Urinary bladder (tissue), 4 donors: ENCODE measurements at places on chromosomes 4 and X. TPM values are rescaled to one million over a fixed set of nuclear protein-coding genes. Genes with fewer than 3 reads are reported as not detected.

- no peak for DNase-seq
Measured at GRCh38 chr4:126604268-126604867, 1028.4 kb upstream of the INTU start.

- DNase-seq, result no peak
Measured at GRCh38 chr4:88440146-88440545, 16.8 kb upstream of the HERC5 start.

GRCh38 chr4:8071766-8072165, 86.8 kb downstream of the ABLIM2 start:
- no peak for DNase-seq

GRCh38 chr4:52684896-52685295, 25.8 kb upstream of the USP46 start:
- no peak for DNase-seq

DNA sequence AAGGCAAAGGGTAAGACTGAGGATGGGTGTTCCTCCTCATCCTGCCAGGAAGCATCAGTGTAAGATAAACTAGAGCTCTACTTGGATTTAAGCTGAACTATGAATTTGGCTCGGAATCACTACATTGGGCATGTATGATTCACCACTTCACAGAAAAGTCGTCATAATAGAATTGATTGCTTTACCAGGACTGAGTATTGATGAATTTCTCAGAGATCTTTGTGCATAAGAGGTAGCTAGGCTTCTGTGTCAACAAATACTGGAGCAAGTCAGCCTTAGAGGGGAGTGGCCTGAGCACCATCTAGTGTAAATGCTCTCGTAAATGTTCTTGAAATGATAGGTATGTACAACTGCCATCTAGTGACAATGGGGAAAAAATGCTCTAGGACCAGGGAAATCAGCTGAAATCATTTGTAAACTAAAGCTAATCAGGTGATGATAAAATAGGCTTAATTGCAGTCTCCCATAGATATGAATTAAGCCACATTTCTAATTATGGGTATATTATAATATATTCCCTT, 309.5 kb upstream of the FMR1 start:
- DNase-seq, result no peak

GRCh38 chrX:40008791-40009461, 88.8 kb downstream of the BCOR start:
- DNase-seq, result no peak

DNA sequence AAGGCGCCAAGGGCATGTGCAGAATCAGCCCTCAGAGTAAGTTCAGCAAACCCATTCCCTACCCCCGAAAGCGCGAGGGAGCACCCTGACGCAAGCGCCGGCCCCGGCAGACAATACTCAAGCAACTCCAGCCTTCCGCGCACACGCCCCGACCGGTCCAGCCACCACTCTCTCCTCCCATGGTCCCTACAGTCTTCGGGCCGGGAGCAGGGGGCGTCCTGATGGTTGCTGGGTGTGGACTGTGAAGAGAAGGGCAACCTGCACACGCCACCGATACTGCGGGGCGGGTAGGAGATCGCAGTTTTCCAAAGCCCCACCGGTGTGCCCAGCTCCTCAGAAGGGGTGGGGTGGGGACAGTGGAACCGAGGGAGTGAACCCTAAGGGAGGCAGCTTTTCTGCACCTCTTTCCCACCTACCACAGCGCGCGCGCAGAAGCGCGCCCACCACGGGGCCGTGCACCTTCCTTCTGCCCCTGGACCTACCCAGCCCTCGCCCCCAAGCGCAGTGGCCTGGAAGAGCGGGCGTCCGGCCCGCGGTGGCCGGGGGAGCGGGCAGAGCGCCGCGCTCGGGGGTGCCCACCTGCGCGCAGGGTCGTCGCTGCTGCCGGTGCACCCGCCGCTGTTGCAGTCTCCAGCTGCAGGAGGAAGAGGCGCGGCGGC, 650.2 kb upstream of the DIPK2B start:
- DNase-seq, result no peak

Gene RIPPLY1
- total RNA-seq, result not detected

Gene HS6ST2
- 8.6 TPM for total RNA-seq

Gene SPANXA1
- total RNA-seq, result not detected

Gene IL2
- total RNA-seq, result not detected

DNA sequence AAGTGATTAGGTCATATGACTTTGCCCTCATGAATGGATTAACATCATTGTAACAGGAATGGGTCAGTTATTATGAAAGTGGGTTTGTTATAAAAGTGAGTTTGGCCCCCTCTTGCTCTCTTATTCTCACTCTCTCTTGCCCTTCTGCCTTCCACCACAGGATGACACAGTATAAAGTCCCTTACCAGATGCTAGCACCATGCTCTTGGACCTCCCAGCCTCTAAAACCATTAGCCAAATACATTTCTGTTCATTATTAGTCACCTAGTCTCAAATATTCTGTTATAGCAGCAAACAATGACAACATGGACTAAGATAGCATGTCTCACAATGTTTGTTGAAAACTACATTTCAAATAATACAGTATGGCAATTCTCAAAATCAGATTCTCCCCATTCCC, 59.7 kb downstream of the RWDD4 start:
- no peak for DNase-seq

DNA sequence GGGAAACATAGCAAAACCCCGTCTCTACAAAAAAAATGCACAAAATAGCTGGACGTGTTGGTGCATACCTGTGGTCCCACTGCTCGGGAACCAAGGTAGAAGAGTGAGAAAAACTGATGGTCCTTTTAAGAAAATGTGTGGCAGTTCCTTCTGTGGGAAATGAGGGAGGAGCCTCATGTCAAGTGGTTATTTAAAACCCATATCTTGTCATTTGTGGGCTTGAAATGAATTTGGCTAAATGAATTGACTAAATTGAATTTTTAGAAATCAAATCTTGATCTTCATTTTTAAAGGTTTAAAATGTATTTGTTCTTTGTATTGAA, 16.2 kb upstream of the LAMP2 start:
- no peak for DNase-seq

GRCh38 chr4:11179796-11180195, 248.9 kb downstream of the HS3ST1 start:
- no peak for DNase-seq

Gene TLR10
- 3.0 TPM for total RNA-seq

DNA sequence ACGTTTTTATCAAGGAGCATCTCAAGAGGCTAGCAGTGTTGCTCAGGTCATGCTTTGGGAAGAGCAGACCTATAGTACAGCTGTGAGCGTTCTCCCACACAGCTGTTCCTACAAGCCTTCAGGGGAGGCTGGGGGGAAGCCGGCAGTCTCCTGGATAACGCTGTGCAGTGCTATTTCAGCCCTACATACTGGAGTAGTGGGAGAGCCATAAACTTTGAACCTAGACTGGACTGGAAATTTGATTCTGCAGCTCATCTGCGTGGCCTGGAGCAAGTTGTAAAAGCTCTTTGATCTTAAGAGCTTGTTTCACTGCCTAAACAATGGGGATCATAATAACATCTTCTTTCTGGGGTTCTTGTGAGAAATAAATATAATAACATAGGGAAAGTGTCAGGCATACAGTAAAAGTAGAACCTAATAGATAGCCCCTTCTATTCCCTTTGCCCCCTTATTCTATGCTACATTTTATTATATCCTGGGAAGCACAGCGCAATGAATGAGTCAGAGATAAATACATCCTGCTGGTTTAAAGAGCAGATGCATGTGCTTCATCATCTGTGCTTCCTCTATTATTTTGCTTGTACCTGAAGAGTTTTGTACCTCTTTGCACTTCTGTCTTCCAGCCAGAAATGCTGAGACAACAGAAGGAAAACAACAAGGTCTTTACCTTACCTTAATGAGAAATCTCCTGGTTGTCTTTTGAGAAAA, 14.7 kb upstream of the AMBN start:
- DNase-seq, result no peak

GRCh38 chrX:70437011-70437410, 7.6 kb upstream of the DLG3 start:
- DNase-seq, result no peak

DNA sequence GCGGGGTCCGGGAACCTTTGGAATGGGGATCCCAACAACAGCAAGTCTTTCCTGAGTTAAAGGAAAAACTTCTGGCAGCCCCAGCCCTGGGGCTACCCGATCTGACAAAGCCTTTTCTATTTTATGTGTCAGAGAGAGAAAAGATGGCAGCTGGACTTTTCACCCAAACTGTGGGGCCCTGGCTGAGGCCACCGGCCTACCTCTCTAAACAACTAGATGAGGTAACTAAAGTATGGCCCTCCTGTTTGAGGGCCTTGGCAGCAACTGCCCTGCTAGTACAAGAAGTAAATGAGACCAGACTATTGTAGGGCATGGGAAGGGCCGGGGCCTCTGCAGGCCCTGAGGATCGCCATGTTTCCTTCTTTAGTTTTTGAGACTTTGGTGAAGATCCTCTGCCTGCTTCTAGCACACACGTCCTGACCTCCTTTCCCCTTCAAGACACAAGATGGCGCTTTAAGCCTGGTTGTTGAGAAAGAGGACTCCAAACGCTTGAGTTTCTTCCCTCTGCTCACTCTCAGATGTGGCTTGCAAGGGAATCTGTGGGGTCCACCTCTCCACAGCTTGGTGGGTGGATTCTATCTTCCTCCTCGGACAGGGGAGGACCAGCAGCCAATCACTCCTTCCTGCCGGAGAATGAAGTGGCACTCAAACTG, 18.5 kb upstream of the DRD5 start:
- DNase-seq, result peak; percentile 65

Gene MSX1
- 4.7 TPM for total RNA-seq

Gene COL4A6
- total RNA-seq, result 39.0 TPM

GRCh38 chrX:71618303-71618721, at the start of gene CXCR3:
Gene CXCR3, minus strand, starts transcription at chrX:71618511. Its CDS starts 62 bp downstream, at chrX:71618449.
- no peak for DNase-seq

Gene TCP11X1
- total RNA-seq, result not detected

- no peak for DNase-seq
Measured at GRCh38 chrX:109735202-109735744, 2.2 kb upstream of the ACSL4 start.

DNA sequence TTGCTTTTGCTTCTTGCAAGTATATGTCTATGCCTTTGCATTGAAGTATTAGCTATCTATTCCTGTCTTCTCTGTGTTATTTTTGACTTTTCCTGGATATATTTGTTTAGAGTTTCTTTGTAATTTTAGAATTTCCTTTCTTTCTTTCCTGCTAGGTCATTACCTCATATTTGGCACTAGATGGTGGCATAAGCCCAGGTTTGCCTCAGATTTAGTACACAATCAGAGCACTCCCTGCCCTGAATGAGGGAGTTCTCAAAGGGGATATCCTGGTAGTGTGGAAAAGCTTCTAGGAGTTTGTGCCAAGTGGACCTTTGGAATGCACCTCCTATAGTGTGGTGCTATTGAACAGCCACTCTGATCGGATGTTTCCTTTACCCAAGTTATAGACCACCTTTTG, 181.6 kb downstream of the UGT8 start:
- DNase-seq, result no peak

GRCh38 chr4:7747062-7747385, 192.6 kb downstream of the AFAP1 start:
- no peak for DNase-seq

DNA sequence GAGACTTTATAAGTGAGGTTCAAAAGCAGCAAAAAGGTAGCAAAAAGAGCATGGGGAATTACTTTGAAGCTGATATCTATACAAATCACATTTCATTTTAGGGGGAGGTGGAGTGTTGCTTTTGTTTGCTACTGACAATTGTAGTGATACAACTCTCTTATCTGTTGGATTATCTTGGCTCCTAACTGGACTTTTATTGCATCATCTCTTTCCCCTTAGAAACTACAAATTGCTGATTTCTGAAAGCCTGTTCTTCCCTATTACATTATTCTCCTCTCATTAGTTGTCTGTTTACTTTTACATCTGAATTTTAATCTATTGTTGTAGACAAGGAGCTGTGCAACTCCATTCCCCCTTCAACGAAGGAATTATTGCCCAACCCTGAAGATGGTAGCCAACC, 75.0 kb upstream of the GNPDA2 start:
- no peak for DNase-seq

DNA sequence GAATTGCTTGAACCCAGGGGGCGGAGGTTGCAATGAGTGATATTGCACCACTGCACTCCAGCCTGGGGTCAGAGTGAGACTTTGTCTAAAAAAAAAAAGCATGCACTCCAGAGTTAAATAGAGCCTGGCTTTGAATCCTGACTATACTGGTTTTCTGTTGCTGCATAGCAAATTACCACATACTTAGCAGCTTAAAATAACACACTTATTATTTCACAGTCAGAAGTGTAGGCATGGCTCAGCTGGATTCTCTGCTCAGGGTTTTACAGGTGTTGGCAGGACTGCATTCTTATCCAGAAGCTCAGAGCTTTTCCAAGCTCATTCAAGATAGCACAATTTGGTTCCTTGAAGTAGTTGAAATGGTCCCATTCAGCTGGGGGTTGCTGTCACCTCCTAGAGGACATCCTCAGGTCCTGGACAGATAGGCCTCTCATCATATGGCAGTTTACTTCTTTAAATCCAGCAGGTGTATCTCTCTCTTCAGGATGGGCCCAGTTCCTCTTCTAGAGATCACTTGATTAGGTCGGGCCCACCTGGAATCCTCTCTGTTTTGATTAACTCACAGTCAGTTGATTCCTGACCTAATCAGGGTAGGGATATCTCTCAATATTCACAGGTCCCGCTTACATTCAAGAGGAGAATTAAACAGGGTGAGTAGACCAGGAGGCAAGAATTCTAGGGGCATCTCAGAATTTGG, 26.8 kb downstream of the DOCK11 start:
- no peak for DNase-seq

DNA sequence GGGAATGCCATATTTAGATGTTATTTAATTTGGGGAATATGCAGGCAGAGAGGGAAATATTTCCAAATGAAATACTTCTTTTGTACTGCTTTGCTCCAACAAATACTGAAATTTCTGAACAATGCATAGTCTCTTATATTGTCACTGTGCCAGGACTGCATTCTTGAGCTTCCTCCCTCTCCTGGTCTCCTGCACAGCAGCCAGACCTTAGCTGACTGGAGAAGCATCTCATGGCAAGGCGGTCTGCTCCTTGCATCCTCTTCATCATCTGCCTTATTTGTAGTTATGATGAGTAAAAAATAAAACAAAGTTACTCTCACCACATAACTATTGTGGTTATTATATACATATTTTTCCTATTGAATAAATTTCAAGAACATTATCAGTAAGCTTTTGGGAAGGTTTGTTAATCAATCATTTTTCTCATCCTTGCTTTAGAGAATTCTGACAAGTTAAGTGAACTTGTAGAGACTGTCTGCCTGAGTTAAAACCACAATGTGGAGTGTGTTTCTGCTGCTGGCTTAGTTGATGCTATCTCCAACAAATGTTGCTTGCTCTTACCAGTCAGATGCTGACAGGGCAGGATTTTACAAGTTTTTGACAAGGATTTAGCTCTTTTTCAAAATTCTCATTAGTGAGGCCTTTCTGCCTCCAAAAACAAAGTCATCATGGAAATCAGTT, 153.6 kb downstream of the SOWAHB start:
- DNase-seq, result no peak
